ENCODE measurements at places on chromosomes 6 and 20.

- no peak for DNase-seq
These were observed 540 bp downstream of the SGK2 start for GRCh38 chr20:43559147-43559987.

DNA sequence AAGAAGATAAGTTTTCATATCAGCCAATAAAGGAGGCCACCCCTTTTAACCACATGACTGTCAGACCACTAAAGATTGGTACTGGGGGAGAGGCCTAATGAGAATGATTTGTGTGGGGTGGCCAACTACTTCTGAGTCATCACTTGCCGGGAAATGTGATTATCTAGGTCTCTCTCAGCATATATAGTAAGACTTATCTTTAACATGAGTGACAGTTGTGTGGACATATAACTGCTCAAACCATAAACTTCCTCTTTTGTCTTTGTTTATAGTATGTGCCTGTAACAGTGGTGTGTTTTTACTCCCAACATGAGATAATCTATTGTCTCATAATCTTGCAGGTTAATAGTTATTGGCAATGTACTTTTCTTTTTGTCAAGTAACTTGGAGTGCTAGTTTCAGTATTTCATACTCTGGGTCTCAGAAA, 312.4 kb downstream of the CDKAL1 start:
- DNase-seq = no peak

DNA sequence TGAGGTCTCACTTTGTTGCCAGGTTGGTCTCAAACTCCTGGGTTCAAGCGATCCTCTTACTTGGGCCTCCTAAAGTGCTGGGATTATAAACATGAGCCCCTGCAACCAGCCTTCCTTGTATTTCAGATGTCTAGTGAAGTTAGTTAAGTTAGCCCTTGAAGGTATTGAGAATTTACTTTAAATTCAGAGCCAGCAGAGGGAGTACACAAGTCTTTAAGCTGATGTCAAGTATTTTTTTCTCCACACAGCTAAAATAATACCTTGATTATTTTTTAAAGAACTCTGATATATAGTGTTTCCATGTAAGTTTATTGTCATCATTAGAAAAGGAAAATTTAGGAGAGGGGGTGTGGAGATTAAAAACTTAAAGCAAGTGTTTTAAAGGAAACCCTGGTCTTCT, 9.8 kb downstream of the FOXO3 start:
- DNase-seq = no peak

GRCh38 chr20:63196768-63197470, 19.0 kb downstream of the YTHDF1 start:
- DNase-seq = no peak

DNA sequence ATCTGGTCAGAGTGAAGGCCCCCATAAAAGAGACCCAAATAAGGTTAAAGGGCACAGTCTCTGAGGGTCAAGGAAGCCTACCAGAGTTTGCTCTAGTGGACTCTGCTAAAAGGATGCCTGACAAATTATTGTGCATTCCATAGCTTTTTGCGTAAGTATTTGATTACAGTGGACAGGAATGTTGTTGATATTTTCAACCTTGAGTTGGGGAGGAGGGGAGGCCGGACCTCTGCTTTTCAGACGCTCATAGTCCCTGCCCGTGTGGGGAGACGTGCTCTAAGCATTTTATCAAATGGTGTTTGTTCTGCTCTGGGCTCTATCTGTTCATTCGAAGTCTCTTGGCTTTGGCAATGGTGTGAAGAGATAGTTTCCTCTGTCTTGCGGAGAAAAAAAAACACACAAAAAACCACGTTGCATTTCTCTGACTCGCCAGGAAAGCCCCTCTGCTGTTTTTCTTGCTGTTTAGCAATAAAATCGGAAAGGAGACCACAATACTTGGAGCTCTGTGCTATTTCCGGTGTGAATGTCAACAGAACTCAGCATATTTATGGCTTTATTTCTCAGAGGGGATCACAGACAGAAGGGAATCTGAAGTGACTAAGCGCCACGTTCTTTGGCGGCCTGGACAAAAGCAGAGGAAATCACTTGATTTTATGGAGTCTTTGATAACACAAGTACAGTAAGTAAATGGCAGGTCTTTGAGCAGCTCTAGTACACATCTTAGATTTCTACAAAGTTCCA, 159.8 kb downstream of the ZFP64 start:
- DNase-seq = peak; percentile 19

DNA sequence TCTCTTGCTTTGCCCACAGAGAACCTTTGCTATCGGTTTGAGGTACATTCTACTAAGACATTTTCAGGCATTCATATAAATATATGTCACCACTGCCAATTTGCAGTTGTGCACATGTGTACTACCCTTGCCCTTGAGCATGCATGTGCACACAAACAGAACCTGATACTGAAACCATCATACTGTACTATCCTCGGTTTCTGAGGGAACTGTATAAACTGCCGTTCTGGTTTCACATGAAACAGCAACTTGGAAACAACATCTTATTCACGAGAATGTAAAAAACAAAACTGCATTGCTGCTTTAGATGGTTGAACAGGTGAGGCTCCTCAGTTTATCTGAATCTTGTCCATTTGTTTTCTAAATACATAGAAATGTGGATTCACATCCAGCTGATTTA, 151.2 kb upstream of the TMEM170B start:
- DNase-seq = no peak

DNA sequence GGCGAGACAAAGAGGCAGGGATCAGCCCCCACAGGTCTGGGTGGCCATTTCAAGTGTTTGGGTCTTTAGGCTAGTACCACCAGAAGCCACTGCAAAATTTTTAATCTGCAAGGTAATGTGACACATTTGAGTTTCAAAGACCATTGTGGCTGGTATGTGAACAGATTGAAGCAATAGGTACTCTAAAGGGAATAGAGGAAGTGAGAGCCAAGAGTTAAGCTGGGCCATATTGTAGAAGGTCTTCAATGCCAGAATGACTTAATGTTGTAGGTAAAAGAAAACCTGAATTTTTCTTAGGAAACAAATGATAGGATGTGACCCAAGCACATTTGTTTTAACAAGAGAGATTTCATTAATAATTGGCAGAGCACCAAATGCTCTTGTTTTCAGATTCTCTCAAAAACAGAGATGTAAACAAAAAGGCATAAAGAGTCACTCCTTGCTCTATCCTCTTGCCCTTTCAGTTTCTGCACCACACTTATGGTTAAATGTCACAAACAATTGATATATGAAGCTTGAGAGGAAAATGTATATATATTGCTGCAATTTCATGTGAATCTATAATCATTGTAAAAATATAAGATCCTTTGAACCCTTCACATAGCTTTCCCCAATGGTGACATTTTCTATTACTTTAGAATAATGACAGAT, 307.1 kb upstream of the PLN start:
- DNase-seq = no peak

DNA sequence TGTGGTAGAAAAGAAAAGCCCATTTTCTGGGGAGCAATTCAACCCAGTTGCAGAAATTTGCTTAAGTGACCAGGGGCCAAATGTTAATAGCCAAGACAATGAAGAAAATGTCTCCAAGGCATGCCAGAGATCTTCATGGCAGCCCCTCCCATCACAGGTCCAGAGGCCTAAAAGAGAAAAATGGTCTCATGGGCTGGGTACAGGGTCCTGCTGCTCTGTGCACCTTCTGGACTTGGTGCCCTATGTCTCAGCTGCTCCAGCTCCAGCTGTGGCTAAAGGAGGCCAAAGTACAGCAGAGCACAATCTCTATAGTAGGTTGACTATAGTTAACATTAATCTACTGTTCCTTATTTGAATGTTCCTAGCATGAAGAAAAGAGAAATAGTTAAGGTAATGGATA, 44.7 kb downstream of the FRK start:
- DNase-seq = no peak

DNA sequence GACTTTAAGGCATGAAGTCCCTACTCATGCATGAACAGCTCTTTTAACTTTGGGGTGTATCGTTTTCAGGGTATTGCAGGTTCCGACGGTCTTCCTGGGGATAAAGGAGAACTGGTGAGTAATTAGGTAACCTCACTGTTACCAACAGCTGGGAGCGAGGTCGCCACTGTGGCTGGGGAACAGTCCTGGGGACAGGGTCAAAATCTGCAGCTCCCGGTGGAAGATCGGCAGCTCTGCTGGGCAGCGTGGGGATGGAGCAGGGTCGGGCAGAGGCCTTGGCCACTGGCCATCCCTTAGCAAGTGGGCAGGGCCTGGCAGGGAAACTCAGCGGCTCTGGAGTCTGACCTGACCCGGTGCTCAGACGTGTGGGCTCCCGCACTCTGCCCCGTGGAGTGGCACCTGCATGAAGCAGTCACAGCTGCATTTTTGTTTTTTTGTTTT, 16.1 kb downstream of the COL9A3 start:
- DNase-seq = no peak

DNA sequence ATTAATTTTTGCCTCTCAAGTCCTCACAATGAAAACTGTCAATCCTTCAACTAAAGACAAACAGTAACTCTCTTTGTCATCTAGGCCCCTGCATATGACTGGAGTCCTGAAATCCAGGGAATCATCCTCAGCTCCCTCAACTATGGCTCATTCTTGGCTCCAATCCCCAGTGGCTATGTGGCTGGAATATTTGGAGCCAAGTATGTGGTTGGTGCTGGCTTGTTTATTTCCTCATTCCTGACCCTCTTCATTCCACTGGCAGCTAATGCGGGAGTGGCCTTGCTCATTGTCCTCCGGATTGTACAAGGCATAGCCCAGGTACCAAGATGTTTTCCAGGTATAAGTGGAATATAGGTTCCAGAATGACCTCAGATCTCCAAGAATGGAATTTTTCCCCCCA, 15.4 kb downstream of the SLC17A4 start:
- DNase-seq = no peak

DNA sequence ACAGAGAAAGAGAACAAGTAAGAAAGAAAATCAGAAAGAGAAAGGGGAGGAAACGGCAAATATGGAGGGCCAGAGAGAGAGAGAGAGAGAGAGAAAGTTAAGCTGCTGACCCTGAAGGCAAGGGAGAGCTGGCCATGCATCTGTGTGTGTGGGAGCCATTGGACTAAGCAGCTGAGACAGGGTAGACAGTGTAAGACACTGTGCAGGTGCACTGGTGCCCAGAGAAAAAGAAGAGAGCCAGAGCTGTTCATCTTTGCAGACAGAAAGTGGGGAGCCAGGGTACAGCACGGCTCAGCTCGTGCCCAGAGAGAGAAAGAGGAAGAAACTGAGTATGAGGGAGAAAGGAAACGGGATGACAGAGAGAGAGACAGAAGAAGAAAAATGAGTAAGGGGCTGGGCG, 24.2 kb upstream of the ZNF318 start:
- DNase-seq = no peak

- DNase-seq = no peak
These were observed 47.2 kb upstream of the SYNDIG1 start for GRCh38 chr20:24422091-24422760.

GRCh38 chr20:18055261-18055660, 2.5 kb downstream of the OVOL2 start:
- no peak for DNase-seq

- no peak for DNase-seq
These were observed 21.7 kb downstream of the ECI2 start for GRCh38 chr6:4113649-4114048.

- no peak for DNase-seq
These were observed 182.2 kb upstream of the STXBP5 start for GRCh38 chr6:147022041-147022440.

DNA sequence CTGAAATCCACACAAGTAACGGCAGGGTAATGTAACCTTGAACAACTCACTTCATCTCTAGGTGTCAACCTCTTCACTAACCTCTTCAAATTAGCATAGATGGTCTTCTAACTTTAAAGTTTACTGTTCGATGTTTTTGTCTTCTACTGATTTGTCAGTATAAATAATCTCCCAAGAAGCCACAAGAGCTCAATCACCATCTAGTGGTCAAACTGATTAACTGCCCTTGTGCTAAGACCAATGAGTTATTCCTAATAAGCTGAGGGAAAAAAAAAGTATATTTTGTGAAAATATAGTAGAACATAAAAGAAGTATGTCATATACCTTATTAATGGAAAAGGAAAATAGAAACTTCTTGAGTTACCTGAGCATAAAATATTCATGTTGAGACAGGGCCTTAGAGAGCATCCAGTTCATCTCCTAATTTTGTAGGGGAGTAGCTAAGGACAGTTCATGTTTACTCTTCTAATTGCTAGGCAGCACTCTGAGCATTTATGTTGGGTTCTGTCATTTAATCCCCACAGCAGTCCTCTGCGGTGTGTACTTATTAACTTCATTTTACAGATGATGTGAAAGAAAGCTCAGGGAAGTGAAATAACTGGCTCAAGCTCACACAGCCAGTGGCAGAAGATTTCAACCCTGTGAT, 317.1 kb downstream of the ESR1 start:
- no peak for DNase-seq

DNA sequence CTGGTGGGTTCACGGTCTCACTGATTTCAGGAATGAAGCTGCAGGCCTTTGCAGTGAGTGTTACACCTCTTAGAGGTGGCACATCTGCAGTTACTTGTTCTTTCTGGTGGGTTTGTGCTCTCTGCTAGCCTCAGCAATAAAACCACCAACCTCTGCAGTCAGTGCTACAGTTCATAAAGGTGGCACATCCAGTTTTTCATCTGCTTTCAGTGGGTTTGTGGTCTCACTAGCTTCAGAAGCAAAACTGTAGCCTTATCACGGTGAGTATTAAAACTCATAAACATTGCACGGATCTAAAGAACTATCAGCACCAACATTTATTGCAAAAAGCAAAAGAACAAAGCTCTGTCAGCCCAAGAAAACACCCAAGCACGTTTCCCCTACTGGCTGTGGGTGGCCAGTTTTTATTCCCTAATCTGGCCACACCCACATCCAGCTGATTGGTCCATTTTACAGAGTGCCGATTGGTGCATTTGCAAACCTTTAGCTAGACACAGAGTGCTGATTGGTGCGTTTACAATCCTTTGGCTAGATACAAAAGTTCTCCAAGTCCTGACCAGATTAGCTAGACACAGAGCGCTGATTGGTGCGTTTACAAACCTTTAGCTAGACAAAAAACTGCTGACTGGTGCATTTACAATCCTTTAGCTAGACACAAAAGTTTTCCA, 3.4 kb upstream of the TMEM14C start:
- peak; percentile 57 for DNase-seq

DNA sequence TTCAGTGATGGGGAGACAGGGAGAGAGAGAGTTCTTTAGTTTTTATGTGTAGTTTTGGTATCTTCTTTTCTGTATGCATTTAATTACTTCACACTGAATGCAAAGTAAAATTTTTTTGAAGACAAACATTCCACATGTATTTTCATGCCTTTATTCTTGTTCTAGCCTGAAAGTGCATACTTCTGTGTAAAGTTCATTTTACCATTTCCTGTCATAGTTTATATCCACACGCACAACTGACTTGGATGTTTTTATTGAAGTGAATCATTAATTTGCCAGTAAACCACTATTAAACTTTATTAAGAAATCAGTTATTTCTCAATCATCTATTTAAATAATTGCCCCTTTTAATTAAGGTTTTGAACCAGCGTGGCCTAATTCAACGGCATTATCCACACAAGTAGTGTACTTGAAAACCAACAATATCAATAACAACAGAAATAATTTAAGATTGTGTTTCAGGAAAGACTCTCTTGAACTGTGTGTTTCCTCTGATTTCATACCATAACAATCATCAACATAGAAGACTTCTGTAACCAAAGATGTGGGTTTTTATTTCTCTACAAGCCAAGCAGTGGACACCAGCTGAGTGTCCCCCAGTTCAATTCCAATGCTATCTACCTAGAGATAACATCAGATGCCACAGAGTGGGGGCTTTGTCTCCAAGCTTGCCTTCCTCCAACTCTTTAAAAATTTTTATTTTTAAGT, 512.7 kb upstream of the JAG1 start:
- DNase-seq = no peak

Data from CD4-positive, alpha-beta T cell treated with Interleukin-15 for 1 hour (primary cell).